ENCODE measurements at places on chromosomes 1 and 21. TPM values are rescaled to one million over a fixed set of nuclear protein-coding genes. Genes with fewer than 3 reads are reported as not detected.

The PGBD2 gene
- 6.7 TPM for total RNA-seq

The MYBPH gene
- total RNA-seq, result not detected

The FTCD gene
- 0.23 TPM for total RNA-seq

The REN gene
- not detected for total RNA-seq

The TRIM67 gene
- not detected for total RNA-seq

The HTR6 gene
- total RNA-seq, result not detected

The TLCD4 gene
- total RNA-seq, result not detected

The IFI44 gene
- total RNA-seq, result 16.0 TPM

The PADI1 gene
- not detected for total RNA-seq

The RGSL1 gene
- total RNA-seq, result not detected

The UMODL1 gene
- total RNA-seq, result not detected

The TP73 gene
- 2.4 TPM for total RNA-seq

The MFN2 gene
- 69.5 TPM for total RNA-seq

The LCA5L gene
- total RNA-seq, result 0.32 TPM

- DNase-seq, result peak; percentile 43
These were observed 117.5 kb upstream of the HOOK1 start for GRCh38 chr1:59697150-59697800.

- no peak for DNase-seq
These were observed 74.9 kb upstream of the ANGPTL1 start for GRCh38 chr1:178945763-178946266.

DNA sequence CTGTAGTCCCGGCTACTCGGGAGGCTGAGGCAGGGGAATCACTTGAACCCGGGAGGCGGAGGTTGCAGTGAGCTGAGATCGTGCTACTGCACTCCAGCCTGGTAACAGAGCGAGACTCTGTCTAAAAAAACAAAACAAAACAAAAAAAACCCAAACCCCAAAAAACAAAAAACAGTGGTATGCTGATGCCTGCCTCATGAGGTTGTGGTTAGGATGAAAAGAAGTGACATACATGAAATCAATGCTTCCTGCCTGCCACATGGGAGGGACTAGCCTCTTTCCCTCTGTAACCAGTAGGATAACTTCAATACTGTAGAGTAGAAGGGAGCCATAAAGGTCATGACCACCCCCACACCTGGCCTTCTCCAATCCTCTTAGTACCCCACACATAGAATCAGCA, 55.2 kb downstream of the TENT5C start:
- DNase-seq, result peak; percentile 54

- DNase-seq, result no peak
These were observed 9.7 kb downstream of the CD2 start for GRCh38 chr1:116763787-116764465.

DNA sequence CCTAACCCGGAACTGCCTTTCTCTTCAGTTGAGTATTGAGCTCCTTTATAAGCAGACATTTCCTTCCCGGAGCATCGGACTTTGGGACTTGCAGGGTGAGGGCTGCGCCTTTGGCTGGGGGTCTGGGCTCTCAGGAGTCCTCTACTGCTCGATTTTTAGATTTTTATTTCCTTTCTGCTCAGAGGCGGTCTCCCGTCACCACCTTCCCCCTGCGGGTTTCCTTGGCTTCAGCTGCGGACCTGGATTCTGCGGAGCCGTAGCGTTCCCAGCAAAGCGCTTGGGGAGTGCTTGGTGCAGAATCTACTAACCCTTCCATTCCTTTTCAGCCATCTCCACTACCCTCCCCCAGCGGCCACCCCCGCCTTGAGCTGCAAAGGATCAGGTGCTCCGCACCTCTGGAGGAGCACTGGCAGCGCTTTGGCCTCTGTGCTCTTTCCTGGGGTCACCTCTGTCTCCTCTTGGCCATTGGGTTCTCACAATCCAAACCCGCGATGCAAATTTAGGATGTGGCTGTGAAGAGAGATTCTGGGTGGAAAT, 3.7 kb downstream of the OLIG2 start:
- DNase-seq, result no peak

DNA sequence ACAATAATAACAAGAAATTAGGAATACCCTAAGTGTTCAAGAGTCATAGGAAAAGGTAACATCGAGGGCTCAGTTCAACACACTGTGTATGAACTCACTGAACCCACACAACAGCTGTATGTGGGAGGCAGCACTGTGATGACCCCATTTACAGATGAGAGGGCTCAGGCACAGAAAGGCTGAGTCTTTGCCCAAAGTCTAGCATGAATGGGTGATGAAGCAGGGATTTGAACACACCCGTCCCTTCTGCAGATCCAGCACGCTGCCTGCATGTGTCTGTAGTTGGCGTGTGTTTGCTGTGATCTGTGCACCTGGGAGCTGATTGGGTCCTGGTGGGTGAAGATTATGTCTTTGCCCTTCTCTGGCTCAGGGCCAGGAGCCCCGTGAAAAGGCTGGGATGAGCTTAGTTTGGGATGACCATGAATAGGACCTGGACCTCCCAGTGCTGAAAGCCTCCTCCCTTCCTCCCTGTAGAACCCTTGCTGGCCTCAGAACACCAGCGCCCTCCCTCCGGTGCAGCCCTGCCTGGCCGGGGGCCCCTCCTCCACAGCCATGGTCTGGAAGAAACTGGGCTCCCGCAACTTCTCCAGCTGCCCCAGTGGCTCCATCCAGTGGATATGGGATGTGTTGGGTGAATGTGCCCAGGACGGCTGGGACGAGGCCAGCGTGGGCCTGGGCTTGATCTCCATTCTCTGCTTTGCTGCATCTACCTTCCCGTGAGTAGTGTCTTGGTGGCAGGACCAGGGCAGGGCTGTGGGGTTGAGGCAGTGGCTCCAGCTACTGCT, 5.2 kb downstream of the SLC66A1 start:
- no peak for DNase-seq
